ENCODE measurements at places on chromosomes 7 and 10. TPM values are rescaled to one million over a fixed set of nuclear protein-coding genes. Genes with fewer than 3 reads are reported as not detected.

Gene SPDYE16
- not detected for total RNA-seq

- no peak for DNase-seq
Observed at GRCh38 chr7:65436163-65436562, 62.5 kb downstream of the ZNF92 start.

Gene ZNRF2
- 40.0 TPM for total RNA-seq

GRCh38 chr7:100561491-100562194 is 12.1 kb downstream of the SAP25 start:
- no peak for DNase-seq

DNA sequence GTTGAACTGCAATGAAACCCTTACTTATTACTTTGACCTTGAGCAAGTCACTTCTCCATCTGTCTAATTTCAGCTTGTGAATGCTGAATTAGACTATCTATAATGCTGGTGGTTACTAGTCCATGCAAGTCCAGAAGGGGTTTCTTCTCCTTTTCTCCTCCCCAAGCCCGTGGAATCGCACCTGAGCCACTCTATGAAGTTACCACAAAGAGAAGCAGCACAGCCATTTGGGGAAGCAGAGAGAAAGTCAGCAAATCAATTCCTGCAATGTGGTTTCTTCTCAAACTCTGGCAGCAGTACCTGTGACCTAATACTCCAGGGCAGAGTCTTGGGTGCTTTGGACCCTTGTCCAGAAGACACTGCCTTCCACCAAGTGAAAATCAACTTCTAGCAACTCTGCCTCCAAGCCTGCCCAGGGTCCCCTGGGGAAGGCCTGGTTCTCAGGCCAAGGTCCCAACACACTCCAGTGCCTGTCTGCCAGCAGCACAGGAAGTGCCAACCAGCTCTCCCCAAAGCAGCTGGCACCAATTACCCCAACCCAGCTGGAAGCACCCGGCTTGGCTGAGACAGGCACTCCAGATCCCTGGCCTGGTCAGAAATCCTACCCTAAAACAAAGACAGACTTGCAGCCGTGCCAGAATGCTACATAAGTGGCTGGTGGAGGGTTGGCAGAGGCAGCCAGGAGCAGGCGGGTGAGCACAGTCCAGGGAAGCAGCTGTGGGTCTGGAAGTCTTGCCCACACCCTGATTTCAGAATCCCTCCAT is 200.3 kb downstream of the LSM5 start:
- no peak for DNase-seq

DNA sequence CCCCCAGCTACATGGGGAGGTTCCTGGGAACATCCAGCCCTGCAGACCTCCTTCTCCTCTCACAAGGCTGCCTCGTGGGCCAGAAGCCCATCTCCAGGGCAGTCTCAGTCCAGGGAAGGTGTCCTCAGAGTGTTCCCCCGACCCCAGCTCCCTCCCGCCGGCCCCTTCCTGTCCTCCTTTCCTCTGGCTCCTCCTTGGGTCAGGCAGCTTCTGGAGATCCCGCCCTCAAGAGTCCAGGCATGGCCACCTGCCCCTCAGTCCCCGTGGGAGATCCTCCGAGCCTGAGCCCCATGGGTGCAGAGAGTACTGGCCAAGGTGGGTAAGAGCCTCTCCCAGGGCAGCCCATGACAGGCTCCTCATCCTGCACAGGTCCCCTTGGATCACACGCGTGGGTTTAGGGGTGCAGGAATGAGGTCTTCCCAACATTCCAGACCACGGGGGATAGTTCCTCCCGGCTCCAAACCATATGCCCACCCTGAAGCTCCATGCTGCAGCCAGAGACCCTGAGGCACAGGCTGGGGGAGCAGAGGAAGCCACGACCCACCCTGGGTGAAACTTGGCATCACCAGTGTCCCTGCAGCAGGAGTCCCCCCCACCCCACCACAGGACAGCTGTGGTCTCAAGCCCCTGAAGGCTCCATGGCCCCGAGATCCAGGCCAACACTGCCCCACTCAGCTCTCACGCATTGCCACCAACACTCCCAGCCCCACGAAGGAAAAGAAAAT is 65.5 kb downstream of the OAT start:
- no peak for DNase-seq

DNA sequence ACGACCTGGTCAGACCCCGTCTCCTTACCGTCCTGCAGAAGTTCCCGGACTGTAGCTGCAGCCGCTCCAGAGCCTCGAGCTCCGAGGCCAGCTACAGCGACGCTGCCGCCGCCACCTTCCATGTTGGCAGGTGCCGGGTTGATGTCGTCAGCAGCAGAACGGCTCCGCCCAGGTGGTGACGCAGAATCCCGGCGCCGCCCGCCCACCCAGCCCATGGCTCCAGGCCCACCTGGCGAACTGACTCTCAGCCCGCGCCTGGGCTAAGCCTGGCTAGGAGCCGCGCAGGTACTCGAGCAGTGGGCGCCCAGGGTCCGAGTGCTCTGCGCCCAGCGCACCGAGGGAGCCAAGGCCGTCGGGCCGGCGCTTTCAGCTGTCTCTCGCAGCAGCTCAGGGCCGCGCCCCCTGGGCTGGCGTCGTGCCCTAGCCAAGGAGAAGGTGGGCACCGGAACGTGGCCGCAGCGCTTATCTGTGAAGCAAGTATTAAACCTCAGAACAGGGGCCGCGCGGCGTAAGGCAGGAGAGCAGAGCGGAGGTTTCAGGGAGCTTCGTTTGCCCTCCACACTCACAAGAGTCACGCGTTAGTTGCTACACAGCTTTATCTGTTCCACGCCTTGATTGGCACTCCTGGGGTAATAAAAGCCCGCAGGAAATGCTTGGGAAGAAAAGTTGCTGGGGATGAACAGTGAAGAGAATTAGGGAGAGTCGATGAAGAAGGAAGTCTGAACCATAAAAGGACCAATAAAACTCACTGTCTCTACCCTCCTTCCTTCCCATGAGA is at the start of the genes COG5 and DUS4L:
Gene COG5 (minus strand): TSS at position 146 of the 778 bp plus-strand sequence. CDS start 24 bp downstream, at position 122.
Gene DUS4L (plus strand): TSS at position 197 of the 778 bp plus-strand sequence. CDS start 3,100 bp downstream, outside the sequence.
- DNase-seq, result peak; percentile 57
